Activated T-helper 17 cell treated with anti-CD3 and anti-CD28 coated beads, Interleukin-2, amount 50 U/mL, for 72 hours (primary cell): ENCODE measurements at places on chromosomes 5 and 9.

DNA sequence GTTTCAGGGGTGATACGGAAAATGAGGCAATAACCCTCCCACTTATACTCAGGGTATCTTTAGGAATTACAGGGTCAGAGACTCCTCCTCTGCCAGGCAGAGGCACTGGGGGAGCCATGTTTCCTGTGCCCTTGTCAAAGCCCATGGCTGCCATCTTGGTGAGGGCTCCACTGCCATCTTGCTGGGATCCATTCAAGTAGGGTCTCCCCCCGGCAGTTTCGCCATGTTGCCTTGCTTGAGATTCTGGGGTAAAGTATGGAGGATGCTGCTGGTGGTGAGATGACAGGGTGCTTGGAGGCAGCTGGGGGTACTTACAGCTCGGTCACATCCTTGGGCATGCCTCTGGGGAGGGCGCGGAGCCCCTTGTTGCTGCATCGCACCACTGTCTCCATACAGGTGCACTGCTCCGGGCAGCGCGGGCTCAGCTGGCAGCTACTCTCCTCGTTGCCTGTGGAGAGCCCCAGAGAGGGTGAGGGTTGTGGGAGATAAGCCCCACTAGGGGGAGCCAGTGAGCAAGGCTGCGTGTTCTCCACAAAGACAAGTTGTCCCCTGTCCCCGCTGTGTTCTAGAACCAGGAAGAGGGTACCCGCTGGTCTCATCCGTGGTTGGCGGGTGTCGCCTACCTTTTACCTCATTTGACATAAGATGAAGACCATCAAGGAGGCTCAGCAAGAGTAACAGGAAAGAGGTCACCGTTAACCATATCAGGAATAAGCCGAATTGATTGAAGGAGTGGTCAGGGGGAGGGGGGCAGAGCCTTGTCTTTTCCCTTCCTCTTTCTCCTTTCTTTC is 169.0 kb upstream of the PANK3 start:
- peak; percentile 59 for ATAC-seq

DNA sequence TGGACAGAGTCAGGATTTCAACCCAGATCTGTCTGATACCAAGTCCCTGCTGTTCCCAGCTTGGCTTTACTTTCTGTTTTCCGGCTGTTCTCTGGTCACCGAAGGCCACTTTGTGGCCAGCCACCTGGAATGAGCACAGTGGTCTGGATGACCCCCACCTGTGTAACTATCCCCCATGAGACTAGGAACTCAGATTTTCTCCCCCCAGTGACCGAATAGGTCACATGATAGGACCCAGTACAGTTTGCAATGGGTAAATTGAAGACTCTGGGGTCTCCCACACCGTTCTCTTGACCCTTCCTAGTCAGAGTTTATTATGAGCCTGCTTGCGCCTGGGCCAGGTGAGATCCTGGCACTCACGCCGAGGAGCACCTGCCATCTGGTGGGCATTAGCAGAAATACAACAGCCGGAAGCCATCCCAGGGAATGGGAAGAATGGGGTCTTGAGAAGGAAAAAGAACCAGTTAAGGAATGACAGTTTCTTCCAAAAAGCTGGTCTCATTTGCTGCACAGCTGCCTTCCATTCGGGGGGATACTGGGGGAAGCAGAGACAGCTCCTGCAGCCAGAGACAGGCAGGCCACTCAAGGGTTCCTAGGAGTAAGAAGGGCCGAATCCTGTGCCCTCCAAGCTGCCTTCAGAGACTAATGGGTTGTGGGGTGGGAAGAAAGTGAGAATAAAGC is 7.1 kb downstream of the PHYHD1 start:
- ATAC-seq: peak; percentile 87

GRCh38 chr5:138755084-138755748 is 2.0 kb downstream of the CTNNA1 start:
- peak; percentile 74 for ATAC-seq

DNA sequence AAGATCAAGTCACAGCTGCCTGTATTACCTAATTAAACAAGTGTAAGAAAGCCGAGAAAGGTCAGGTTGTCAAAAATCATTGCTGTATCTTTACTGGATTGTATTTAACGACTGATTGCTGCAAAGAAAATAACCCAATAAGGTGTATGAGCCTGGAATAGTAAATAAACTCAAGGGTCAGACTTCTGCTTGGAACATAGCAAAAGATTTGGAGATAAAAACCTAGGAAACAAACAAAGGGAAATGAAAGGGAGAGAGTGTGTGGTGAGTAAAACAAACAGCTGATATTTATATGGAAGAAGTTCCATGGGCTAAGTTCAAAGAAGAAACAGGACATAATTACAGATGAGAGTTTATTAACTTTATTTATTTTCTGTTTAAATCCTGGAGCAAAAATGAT is 354.0 kb downstream of the TLR4 start:
- no peak for ATAC-seq

DNA sequence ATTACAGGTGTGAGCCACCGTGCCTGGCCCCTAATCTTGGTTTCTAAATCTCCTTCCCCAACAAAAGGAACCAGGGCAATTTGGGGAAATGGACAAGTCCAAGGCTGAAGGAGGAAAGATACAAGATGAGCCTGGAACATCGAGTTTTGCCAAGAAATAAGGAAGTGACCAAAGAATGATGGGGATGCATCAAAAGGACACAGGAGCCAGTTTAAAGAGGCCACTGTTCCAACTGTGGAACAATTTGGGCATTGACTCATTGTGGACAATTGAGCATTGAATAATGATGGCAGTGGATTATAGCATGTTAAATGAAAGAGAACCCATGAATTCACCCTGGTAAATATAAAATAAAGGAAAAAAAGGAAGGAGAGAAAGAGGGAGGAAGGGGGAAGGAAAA is 47.5 kb downstream of the DUSP1 start:
- no peak for ATAC-seq

- no peak for ATAC-seq
Observed at GRCh38 chr9:2818804-2819121, 25.1 kb downstream of the PUM3 start.

GRCh38 chr5:148163345-148163744 is 5.0 kb upstream of the SPINK14 start:
- no peak for ATAC-seq

DNA sequence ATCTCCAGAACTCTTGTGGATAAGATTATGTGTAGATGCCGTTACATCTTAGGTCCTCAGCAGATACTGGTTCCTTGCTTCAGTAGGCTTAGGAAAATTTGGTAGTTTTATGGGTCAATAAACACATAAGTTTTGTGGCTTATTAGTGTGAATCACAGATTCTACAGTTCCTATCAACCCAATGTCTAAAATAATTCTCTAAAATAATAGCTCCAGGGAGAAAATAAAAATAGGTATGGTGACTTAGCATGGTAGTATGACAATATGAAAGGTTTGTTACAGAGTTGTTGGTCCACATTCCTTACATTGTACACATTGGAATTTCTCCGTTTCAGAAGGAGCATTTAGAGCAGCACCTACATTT is 91.7 kb downstream of the AOPEP start:
- no peak for ATAC-seq

- ATAC-seq: no peak
Observed at GRCh38 chr5:161547738-161548486, 1.4 kb upstream of the GABRB2 start.

DNA sequence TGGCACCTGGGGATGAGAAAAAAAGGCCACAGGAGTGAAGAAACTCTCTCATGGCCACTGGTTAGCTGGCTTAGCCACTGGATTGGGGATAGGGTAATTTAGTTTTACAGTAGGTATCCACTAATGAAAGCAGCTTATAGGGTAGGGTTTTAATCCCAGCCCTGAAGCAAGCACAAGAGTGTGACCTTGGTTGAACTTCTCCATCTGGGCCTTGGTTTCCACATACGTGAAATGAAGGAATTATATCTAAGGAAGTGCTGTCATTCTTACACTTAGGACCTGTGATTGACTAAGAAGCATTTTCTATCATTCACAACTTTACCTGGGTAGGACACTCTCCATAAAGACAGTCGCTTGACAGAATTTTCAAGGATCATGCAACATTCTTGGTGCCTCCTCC is 49.6 kb downstream of the FAT2 start:
- ATAC-seq: no peak

DNA sequence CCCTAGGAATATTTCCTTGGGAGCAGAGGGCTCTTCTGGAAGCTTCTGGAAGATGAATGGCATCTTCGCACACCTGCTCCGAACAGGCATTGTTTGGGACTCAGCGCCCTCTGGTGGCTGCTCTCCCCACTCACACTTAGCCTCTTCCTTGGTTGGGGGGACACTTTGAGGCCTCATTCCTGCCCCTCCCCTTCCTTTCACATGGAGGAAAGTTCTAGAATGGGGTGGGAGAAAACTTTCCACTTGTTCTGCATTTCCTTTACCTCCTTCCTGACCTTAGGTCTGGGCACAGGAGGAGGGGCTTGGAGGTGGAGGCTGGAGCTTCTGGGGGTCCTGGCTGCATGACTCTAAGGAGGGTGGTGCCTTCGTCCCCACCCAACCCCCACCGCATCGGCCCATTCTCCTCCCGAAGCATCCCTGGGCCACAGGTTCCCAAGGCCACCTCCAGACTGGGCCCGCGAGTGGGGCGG is 19.3 kb upstream of the SMIM32 start:
- no peak for ATAC-seq

DNA sequence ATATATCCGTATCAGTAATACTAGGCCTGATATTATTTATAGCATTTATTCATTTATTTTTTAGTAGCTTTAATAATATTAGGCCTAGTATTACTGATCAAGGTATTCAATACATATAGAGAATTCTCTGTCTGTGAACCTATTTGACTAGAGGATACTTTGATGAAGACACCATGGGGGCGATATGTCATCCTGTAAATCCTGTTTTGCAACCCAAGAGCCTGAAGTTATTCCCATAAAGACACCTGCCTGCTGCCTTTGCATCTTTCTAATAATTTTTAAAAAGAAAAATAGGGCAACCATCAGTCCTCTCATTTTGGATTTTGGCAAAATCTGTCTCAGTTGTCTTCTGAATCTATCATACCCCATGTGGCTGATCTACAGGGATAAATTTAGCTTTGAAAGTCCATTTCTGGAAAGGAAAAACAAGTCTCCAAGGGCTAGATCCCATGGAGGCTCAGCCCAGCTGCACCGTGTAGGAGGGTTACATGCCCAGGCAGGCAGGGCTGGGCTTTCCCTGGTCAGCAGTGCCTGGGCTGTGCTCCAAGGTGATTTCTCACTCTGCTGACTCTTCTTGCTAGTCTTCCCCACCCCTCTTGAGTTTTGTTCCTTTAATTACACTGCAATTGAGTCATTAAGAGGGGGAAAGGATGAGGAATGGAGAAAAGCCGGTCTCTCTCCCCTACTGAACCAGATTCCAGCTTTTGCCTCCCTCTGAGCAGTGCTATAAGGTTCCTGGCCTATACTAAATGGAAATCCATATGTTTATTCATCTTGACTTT is 169.0 kb downstream of the TRIM32 start:
- no peak for ATAC-seq
